Stimulated activated CD4-positive, alpha-beta T cell treated with anti-CD3 and anti-CD28 coated beads, Interleukin-15, amount 100 ng/mL, for 48 hours (primary cell): ENCODE measurements at places on chromosomes 1 and 21.

DNA sequence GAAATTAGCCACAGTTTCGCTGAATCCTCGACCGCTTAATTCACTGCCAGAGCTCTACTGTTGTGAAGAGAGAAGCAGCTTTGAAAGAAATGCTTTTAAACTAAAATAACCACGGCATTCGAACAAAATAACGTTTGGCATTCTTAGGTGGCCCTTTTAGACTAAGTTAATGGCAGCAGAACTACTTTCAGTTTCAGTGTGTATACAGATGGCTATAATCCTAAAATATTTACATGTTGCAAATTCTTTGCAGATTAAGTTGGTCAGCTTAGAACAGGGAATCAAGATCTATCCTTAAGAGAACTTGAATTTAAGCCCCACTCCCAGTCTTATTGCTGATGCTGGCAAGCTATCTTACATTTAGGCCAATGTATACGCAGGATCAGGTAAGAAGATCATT, 62.7 kb downstream of the ADSS2 start:
- DNase-seq: no peak

DNA sequence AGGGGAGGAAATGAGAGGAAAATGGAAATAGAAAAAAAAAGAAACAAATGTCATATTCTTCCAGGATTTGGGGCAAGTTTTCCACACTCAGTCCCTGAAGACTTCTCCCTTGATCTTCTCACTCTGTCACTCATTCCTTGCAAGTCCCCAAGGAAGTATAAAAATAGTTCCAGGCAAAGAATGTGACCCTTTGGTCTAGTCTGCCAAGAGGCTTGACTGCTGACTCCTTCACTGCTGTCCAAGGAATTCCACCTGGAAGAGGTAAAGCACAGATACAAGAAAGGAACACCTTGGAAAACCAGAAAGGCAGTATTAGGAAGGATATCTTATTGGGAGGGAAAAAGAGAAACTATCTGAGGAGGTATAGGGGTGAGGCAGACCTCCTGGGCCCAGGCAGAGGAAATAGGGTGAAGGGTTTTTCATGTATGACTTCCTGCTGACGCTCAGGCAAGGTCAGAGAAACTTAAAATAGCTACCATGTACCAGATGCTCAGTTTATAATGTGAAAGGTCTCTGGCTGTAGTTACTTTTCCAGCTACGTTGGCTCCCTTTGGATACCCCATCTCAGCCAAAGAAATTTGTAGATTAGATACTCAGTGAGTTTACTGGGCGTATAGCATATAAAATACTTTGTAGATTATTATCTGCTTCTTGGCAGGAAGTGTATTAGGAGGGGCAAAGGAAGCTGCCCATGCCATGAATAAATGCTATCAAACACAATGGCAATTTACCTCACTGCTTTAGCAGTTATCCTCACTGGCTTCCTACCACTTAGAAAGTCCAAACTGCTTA, 2.0 kb upstream of the GJA5 start:
- DNase-seq: no peak

GRCh38 chr1:219812491-219813203, 115.7 kb downstream of the SLC30A10 start:
- no peak for DNase-seq

DNA sequence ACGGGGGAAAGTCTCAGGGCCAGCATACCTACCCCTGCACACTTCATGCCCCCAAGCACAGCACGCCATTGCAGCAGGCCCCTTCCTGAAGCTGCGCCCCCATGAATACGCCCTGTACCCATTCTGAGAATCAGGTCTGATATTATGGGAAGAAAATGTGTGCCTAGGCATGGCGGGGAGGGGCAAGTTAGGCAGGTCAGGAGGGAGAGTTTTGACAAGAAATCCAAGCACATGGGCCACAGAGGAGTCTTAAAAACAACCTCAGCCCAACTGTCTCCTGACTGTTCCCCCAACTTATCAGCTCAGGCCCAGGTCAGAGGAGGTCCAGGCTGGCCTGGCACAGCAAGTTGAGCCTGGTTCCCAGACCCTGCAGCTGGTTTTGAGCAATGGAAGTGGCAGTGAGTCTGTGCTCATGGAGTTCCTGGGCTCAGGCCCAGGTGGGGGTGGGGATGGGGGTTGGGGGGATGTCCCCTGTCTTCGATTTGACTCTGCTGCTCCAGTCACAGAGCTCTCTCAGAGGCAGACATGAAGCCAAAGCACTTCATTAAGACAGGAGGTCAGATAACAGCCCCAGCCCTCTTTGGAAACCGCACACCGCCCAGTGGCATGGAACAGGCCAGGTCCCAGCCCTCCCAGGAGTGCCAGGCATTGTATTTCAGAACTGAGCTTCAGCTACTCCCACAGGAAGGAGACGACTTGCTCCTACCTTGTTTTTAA, 20.6 kb upstream of the BCAR3 start:
- no peak for DNase-seq

DNA sequence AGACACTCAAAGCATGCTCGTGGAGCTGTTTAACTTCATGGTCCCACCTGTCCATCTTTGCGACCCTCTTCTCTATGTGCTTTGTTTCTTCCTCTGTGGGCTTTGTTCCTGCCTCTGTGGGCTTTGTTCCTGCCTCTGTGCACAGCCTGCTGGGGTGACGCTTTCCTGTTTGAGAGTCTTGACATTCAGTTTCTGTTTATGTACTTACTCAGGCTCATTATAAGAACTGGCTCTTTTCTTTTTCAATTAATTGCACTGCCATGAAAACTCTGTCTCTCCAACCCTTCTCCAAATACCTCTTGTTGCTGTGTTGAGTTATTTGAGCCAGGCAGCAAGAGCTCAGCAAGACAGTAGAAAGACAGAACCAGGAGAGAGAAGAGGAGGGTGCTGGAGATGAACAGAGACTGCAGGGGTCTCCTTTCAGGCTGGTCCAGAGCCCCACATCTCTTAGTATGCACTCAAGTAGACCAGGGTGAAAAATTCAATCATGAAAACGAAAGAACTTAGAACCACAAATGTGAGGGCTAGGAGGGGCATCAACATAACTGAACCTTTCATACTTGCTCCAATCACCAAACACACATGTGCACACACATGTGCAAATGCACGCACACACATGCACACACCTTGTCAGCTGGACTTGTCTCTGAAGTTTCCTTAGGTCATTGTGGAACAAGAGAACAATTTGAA, 88.3 kb upstream of the SGIP1 start:
- peak; percentile 38 for DNase-seq

- DNase-seq: no peak
These were observed 512.3 kb upstream of the PLXNA2 start for GRCh38 chr1:208756339-208756981.

GRCh38 chr1:98493469-98493868, 168.1 kb upstream of the SNX7 start:
- no peak for DNase-seq

DNA sequence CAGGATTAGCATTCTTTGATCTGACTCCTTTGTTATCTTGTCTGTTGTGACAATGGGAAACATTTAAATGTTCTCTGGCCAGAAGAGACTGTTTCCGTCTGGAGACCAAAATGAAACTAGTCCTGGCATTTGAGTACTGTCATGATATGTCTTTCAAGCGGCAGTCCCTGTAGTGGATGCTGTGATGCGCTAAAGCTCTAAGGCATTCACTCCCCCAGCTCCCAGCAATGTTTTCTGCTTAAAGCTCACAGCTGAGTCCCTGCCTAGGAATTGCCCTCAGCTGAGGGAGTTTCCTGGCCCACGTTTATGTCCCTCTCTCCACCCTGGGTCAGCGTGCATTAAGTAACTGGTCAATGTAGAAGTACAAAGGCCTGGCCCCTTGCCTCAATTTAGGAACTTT, 109.4 kb downstream of the UCHL5 start:
- no peak for DNase-seq

- peak; percentile 58 for DNase-seq
These were observed 11.6 kb downstream of the ENO1 start for GRCh38 chr1:8866792-8867415.

DNA sequence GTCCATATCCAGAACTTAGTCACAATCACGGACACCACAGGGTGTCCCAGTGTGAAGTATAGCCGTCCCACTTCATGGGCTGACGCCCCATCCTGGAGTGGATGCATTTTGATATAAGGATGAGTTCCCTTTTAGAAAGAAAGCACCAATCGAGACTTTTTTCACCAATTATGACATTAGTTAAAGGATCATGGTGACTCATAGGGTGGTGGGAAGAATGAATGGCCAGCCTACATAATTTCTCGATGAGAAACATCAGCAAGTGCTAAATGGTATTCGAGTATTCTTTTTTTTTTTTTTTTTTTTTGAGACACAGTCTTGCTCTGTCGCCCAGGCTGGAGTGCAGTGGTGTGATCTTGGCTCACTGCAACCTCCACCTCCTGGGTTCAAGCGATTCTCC, 38.5 kb upstream of the USP1 start:
- no peak for DNase-seq

DNA sequence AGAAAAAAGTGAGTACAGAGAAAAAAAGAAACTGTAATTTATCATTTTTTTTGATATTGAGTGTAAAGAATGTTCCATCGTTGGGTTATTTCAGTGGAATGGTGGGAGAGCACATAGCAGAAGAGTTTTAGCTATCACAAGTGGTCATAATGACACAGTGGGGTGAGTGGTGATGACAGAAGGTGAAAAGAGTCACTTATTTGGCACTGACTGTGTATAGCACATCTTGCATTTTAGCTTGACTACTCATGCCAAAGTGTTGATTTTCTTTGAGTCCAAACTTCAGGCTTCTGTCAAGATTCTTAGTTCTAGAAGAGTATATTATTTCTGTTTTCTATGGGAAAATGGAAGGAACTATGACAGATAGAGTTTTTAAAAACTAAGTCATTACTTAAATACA, 261.2 kb downstream of the GRIK1 start:
- DNase-seq: no peak

DNA sequence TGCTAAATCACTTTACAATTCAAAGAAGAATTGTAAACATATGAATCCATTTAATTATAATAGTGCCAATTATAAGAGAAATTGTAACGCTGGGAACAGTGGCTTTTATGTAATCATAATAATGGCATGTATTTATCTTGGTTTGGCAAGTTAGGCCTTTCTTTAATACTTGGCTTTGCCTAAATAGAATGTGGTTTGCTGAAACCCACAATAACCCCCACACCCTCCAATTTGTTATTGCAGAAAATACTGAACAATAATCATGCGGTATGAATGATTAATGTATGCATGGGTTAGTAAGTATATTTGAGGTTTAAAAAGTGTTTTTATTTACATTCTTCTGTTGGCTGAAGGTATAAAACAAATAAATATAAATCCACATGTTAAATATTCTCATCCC, 138.2 kb downstream of the NFIA start:
- DNase-seq: no peak

DNA sequence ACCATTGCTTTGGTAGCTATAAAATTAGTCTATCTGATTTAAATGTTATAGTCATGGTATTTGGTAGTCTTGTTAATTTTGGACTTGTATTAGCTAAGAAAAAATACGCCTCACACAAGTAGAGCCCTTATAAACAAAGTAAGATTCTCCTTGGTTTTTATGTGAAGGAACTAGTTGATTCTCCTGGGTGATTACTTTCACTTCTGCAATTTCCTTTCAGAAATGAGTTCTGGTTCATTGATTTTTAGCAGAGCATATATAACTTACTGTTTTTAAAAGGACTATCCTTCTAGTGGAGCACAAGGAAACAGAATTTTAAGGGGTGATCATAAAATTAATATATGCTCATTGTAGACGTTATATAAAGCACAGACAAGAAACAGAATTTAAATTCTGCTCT, 120.1 kb downstream of the BACH1 start:
- DNase-seq: no peak

GRCh38 chr1:209749205-209749604, 6.6 kb upstream of the TRAF3IP3 start:
- DNase-seq: no peak

- no peak for DNase-seq
These were observed 9.9 kb downstream of the ANGPTL7 start for GRCh38 chr1:11198851-11199594.

DNA sequence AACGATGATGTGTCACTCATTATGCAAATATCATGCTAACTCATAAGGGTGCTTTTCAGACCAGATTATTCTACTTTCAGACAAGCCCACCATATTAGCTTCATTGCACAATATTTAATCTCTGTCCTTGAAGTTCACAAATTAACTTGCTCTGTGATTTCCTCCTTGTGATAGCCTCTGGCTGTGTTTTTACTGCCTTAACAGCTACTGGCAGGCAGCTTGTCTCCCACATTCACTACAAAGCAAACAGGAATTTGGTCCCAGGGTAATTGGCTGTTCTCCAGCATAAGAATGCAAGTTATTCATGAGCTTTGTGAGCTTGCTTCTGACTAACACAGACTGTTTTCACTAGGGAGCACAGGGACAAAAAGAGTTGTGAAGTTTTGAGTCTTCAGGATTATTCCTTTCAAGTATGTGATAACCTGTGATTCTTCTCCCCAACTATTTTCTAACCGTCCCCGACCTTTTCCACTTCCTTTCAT, 87.9 kb upstream of the HMCN1 start:
- no peak for DNase-seq

DNA sequence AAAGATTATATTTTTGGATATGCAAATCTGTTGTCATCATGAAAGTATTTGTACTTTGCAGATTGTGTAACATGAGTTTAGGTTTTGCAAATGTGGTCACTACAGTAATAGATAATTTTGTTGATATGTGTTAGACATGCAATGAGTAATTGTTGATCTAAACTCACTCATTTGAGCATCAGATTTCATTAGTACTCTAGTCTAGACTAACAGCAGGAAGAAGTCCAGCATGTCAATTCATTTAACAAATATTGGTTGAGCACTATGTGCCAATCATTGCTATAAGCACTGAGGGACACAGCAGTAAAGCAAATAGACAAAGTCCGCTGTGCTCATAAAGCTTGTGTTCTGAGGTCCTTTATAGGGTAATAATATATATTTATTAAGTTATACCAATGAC, 350.0 kb downstream of the USP25 start:
- DNase-seq: no peak

DNA sequence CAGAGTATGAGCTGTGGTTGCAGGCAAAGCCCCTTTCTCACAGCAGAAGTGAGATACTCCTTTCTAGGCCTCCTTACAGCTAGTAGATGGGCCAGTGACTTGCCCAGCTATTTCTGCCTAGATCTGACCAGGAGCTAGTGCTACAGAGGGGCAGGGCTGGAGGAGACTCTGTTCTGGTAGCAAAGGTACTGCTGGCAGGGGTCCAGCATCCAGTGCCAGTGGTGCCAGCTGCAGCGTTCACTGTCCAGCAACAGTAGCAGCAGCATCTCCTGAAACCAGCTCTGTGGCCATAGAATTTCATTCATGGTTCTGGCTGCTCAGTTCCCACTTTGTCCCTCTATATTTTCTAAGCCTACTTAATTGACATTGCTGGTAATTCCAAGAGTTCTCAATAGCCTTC, 62.5 kb upstream of the CNN3 start:
- DNase-seq: no peak

- DNase-seq: no peak
These were observed 40.6 kb upstream of the CLIC4 start for GRCh38 chr1:24704411-24705259.
